ENCODE measurements at places on chromosomes 12 and 14. TPM values are rescaled to one million over a fixed set of nuclear protein-coding genes. Genes with fewer than 3 reads are reported as not detected.

Gene OR4K14
- total RNA-seq: not detected

Gene PLEKHG7
- not detected for total RNA-seq

Gene ANKS1B
- 1.2 TPM for total RNA-seq

Gene KCNMB4
- 1.00 TPM for total RNA-seq

Gene RERGL
- not detected for total RNA-seq

Gene KRT72
- total RNA-seq: not detected

Gene KRT75
- not detected for total RNA-seq

Gene AGAP2
- 0.87 TPM for total RNA-seq

Gene TBX5
- 0.12 TPM for total RNA-seq

Gene KLRC3
- total RNA-seq: not detected

Gene HOMEZ
- total RNA-seq: 6.5 TPM

Gene GPR132
- total RNA-seq: 0.25 TPM

Gene DHRS4L2
- total RNA-seq: 14.9 TPM

Gene CMA1
- not detected for total RNA-seq

Gene GPD1
- not detected for total RNA-seq

Gene NFE2
- not detected for total RNA-seq

Gene PDE3A
- 1.4 TPM for total RNA-seq

Measured in uterine smooth muscle cell (primary cell).